ENCODE measurements at places on chromosomes 3 and 15. TPM values are rescaled to one million over a fixed set of nuclear protein-coding genes. Genes with fewer than 3 reads are reported as not detected.

DNA sequence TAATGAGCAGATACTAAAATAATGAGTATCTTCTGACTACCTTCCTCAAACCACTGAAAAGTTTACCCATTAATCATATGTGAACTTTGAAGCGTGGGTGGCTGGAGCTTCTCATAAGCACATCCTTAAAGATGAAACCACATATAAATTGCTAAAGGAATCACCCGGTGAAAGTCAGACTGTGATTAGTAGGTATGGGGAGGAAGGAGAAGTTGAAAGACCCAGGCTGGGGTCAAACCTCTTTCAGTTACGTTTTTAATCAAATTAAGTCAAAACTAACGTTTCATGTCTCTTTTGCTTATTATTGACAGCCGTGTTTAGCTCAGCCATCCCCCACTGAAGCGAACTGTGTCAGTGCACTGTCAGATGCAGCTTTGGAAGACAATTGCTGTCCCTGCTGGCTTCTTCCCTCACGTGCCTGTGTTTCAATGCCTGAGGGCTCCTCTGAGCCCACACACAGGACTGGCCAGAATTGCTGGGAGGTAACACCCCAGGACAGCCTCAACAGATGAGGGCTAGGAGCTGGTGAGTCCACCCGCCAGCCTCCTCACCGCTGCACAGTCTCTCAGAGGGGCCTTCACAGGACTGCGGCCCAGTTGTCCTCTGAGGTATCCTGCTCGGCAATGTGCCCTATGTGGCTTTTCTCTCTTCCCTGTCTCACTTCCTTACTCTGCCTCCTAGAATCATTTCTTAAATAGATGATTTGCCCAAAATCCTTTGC lies 29.3 kb upstream of the SH3BP5 start:
- DNase-seq, result peak; percentile 83

GRCh38 chr3:154852515-154852914 lies 227.6 kb upstream of the MME start:
- DNase-seq, result no peak

- DNase-seq, result peak; percentile 46
These were observed 5.2 kb downstream of the CDV3 start for GRCh38 chr3:133578548-133579191.

- DNase-seq, result no peak
These were observed 285.0 kb upstream of the LYSMD4 start for GRCh38 chr15:100018191-100018590.

DNA sequence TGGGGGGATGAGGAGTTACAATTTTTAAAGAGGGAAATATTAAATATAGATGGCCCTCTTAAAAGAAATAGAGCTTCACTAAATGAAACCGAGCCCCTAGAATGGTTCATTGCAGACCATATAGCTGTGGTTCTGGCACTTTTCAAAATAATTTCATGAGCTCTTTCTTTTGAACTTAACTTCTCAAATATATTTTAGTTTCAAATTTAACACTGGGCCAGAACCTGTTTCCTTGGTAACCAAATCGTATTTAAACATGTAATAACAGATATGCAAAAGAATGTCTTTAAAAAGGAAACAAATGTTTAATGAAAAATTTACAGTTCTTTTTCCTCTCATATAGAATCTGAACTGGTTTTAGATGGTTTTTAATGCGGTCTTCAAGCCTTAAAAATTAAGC lies 20.1 kb downstream of the ZBTB38 start:
- DNase-seq, result no peak

- peak; percentile 17 for DNase-seq
These were observed 89.2 kb downstream of the TAMM41 start for GRCh38 chr3:11757441-11757875.

DNA sequence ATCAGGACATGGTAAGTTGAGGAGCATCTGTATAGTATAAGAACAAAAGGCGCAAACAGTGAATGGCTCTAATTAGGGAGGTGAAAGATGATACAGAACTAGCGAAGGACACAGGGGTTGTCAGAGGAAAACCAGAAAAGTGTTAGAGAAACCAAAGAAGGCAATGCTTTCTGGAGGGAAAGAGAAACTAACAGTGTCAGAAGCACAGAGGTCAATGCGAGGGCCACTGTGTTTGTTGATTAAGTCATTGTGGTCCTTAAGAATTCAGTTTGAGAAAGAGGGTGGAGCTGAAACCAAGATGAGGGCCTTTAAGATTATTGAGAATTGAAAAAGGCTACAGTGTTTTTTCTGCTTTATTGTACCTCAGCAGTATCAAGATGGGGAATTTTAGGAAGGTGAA lies 28.8 kb downstream of the ATG7 start:
- DNase-seq, result no peak

GRCh38 chr3:119524931-119525662 lies 26.8 kb downstream of the TIMMDC1 start:
- no peak for DNase-seq

- no peak for DNase-seq
These were observed 15.3 kb downstream of the RAB43 start for GRCh38 chr3:129106320-129106719.

The NANOGP8 gene
- not detected for total RNA-seq

The MORC1 gene
- not detected for total RNA-seq

The ACAN gene
- total RNA-seq, result not detected

The CFAP92 gene
- total RNA-seq, result 0.83 TPM

The CADM2 gene
- total RNA-seq, result not detected

Data from mammary epithelial cell (primary cell).